ENCODE measurements at places on chromosomes 1 and 21. TPM values are rescaled to one million over a fixed set of nuclear protein-coding genes. Genes with fewer than 3 reads are reported as not detected.

LYPD8 gene
- total RNA-seq = not detected

F3 gene
- 107 TPM for total RNA-seq

IFNGR2 gene
- 82.4 TPM for total RNA-seq

IGSF8 gene
- 23.5 TPM for total RNA-seq

SRM gene
- total RNA-seq = 112 TPM

CFAP141 gene
- 3.2 TPM for total RNA-seq

CLCA1 gene
- 0.15 TPM for total RNA-seq

MYOG gene
- total RNA-seq = not detected

PHC2 gene
- total RNA-seq = 79.9 TPM

SCP2 gene
- 130 TPM for total RNA-seq

PFKFB2 gene
- 50.8 TPM for total RNA-seq

COL24A1 gene
- total RNA-seq = 0.92 TPM

CYP4A11 gene
- not detected for total RNA-seq

MAP1LC3C gene
- 3.5 TPM for total RNA-seq

VANGL2 gene
- total RNA-seq = 13.9 TPM

KRTAP19-3 gene
- total RNA-seq = not detected

OR2AK2 gene
- total RNA-seq = not detected

AMY1C gene
- total RNA-seq = 22.2 TPM

MPZ gene
- total RNA-seq = 3.6 TPM

CLEC20A gene
- not detected for total RNA-seq

COL11A1 gene
- 0.86 TPM for total RNA-seq

TSPEAR gene
- total RNA-seq = 2.1 TPM

S100A7 gene
- total RNA-seq = not detected

FCGR1A gene
- total RNA-seq = 11.5 TPM

RHOU gene
- 40.1 TPM for total RNA-seq

SELENBP1 gene
- 282 TPM for total RNA-seq

RPS6KA1 gene
- 100 TPM for total RNA-seq

CHI3L1 gene
- total RNA-seq = 98.6 TPM

NES gene
- 37.3 TPM for total RNA-seq

PLA2G2C gene
- total RNA-seq = 0.09 TPM

IRF6 gene
- 29.2 TPM for total RNA-seq

INKA2 gene
- 3.3 TPM for total RNA-seq

PLA2G5 gene
- 6.5 TPM for total RNA-seq

RAD54L gene
- total RNA-seq = 2.1 TPM

KRTAP7-1 gene
- not detected for total RNA-seq

FCRL5 gene
- 5.9 TPM for total RNA-seq

PITHD1 gene
- 44.7 TPM for total RNA-seq

SCNM1 gene
- 30.0 TPM for total RNA-seq

DISC1 gene
- total RNA-seq = 32.9 TPM

EXTL1 gene
- 0.63 TPM for total RNA-seq

PLEKHA6 gene
- total RNA-seq = 2.8 TPM

KRTAP19-7 gene
- not detected for total RNA-seq

HAO2 gene
- not detected for total RNA-seq

RAB25 gene
- 75.2 TPM for total RNA-seq

CRYAA gene
- not detected for total RNA-seq

LRRIQ3 gene
- 1.4 TPM for total RNA-seq

CYP4A22 gene
- 0.18 TPM for total RNA-seq

KCNJ10 gene
- 0.09 TPM for total RNA-seq

TSPAN2 gene
- 10.0 TPM for total RNA-seq

RNU1-3 gene
- 3,134 TPM for total RNA-seq

Measured in lung (tissue), 17 donors.